ENCODE measurements at places on chromosomes 7 and 10. TPM values are rescaled to one million over a fixed set of nuclear protein-coding genes. Genes with fewer than 3 reads are reported as not detected.

Gene CCL24
- not detected for total RNA-seq

DNA sequence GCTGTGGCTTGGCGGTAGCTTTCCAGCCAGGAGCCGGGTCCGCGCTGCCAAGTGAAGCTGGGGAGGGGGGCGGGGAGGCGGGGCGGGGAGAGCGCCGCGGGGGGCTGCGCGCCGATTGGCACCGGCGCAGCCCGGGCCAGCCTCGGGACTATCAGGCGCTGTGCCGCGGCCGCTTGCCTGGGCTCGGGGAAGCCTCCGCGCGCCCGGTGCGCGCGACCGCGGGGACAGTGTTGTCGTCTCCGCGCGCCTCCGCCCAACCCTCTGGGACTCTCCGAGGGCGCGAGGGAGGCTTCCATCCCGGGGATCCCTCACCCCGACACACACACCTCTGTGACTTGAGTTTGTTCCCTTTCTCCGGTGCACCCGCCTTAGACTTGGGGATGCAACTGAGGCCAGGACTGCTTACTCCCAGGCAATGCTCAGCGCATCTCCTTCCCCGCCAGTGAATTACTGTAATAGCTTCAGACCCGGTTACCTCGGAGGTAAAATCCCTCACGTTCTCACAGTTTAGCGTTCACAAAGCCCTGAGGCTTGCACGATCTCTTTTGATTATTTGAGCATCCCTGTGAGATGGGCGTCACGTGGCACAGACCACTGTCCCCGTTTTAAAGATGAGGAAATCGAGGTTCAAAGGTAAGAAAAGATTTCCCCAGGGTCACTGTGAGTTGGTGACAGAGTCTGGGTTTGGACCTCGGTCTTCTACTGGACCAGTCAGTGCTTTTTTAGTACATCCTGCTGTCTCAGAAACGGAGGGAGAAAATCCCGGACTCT is at the start of gene NKX1-2:
NKX1-2 (minus strand) TSS at position 24 of the 771 bp plus-strand sequence. CDS start 92 bp downstream, outside the sequence.
- no peaks in the 10 kb centered on the region for H3K4me1 ChIP-seq
- H3K4me3 ChIP-seq = no peak within 1 kb of the TSS
- no peaks in the 10 kb centered on the region for H3K27me3 ChIP-seq
- H3K27ac ChIP-seq = no peak within 1 kb of the TSS

- H3K4me3 ChIP-seq = no peak overlapping the region
- no peaks in the 10 kb centered on the region for H3K27me3 ChIP-seq
- peak; percentile 87 for DNase-seq
- no peak overlapping the region for H3K27ac ChIP-seq
- no peaks in the 10 kb centered on the region for H3K36me3 ChIP-seq
Measured at GRCh38 chr7:98753989-98754479, 115.8 kb downstream of the TMEM130 start.

- H3K27me3 ChIP-seq = no peaks in the 10 kb centered on the region
- H3K4me1 ChIP-seq = peaks cover 51% of the 10 kb centered on the region
- H3K36me3 ChIP-seq = no peaks in the 10 kb centered on the region
- H3K4me3 ChIP-seq = peak overlapping the region; percentile 86
- no peak overlapping the region for H3K27ac ChIP-seq
Measured at GRCh38 chr7:44748948-44749731, 493 bp downstream of the ZMIZ2 start.

GRCh38 chr10:121526801-121527221 is 71.4 kb downstream of the FGFR2 start:
- H3K27me3 ChIP-seq = no peaks in the 10 kb centered on the region
- no peak overlapping the region for H3K27ac ChIP-seq
- H3K36me3 ChIP-seq = no peaks in the 10 kb centered on the region
- peaks cover 6% of the 10 kb centered on the region for H3K4me1 ChIP-seq
- H3K4me3 ChIP-seq = no peak overlapping the region
- DNase-seq = no peak

DNA sequence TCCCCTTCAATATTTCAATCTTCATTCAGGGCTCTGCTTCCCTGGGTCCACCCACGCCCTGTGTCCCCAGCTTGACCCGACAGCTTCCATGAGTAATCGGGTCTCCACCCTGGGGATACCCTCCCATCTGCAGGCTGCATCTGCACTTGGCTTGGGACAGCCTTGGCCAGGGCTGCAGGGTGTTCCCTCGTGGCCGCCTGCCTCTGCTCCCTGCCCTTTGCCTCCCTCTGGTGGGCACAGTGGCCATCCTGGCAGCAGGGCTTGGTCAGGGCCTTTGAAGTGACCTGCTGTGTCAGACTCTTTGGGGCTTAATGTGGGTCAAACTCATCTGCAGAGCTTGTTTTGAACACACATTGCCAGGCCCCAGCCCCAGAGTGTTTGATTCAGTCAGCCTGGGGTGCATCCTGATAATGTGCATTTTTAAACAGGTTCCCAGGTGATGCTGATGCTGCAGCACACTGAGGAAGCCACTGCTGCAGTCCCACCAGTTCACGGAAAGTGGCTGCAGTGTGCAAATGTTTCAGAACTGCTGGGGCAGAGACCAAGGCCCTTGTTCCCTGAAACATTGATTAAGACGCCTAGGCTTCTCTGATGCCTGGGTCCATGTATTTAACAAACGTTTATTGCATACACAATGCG is 80.7 kb upstream of the SEC61G start:
- H3K27ac ChIP-seq = no peak overlapping the region
- H3K27me3 ChIP-seq = no peaks in the 10 kb centered on the region
- no peaks in the 10 kb centered on the region for H3K36me3 ChIP-seq
- no peak for DNase-seq
- no peaks in the 10 kb centered on the region for H3K4me1 ChIP-seq

Gene AGR3
- not detected for total RNA-seq
